ENCODE measurements at places on chromosomes 12 and 14. TPM values are rescaled to one million over a fixed set of nuclear protein-coding genes. Genes with fewer than 3 reads are reported as not detected.

DNA sequence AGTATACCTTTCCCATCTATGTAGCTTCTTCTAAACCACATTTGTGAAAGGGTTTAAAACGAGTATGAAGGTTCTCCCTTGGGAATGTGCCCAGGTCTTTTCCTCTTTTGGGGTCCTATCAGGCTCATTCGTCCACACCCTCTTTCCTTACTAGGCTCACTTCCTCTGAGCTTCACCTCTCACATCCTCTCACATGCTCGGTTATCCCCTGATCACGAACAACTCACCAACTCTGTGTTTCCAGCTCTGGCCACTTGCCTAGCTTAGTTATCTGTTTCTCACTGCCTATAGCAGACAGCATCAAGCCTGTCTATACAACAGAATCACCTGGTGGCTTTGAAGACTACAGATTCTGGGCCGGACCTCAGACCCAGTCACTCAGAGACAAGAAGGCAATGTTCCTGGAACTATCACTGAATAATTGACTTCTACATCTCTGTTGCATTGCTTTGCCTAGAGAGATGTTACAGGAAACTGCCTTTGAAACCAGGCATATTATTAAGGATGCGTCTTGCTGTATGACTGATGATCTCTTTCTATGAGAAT lies 158.2 kb downstream of the FOXN3 start:
- no peak for DNase-seq

- DNase-seq: no peak
Observed at GRCh38 chr14:72816287-72816686, 77.6 kb downstream of the DPF3 start.

DNA sequence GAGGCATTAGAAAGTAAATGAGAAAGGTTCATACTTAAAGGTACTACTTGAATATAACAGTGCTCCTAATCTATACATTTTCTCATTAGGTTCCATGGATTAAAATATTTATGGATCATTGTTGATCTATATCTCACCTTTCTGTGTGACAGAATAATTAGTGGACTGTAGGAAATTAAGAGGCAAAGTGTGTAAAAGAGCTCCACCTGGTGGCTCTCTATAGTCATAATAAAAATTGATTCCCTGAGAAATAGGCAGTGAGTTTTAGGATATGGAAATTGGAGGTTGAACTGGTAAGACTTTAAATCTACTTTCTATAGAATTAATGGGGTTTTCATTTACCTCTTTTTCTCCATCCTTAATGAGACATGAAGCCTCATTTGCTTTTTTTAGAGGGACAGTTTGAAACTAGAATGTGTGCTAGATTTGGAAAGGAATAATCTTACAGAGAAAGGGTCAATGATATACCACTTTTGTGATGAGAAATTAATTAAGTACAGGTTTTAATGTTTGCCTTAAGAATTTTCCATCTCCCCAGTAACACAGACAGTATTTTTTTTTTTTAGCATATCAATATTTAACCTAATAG lies 11.8 kb upstream of the DERA start:
- DNase-seq: peak; percentile 31

DNA sequence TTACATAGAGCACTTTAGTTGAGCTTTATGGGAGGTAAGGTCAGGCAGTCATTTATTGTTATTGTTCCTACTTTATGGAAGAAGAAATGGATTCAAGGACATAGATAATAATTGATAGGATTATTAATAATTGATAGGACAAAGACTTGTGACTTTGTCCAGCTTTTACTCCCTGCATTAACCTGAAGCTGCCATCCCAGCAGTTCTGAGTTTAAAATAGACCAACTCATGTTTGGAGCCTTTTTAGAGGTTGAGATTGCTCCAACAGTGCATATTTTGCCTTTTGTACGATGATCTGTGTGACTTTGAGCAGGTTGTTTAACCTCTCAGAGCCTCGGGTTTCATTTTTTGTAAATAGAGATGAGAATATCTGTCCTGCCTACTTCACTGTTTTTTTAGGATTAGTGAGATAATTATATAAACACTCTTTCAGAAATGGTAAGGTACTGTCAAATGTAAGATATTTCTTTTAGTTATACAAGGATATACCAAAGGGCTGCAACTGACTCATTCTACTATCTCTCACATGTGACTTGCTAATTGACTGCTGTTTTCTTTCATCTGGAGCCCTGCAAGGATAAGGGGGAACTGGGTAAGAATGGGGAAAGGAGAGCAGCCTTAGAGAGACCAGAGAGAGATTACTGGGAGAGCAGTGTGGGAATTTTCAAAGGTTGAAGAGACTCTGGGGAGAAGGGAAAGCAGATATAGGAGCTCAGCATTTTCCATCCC lies 15.3 kb downstream of the WDR20 start:
- DNase-seq: peak; percentile 70

DNA sequence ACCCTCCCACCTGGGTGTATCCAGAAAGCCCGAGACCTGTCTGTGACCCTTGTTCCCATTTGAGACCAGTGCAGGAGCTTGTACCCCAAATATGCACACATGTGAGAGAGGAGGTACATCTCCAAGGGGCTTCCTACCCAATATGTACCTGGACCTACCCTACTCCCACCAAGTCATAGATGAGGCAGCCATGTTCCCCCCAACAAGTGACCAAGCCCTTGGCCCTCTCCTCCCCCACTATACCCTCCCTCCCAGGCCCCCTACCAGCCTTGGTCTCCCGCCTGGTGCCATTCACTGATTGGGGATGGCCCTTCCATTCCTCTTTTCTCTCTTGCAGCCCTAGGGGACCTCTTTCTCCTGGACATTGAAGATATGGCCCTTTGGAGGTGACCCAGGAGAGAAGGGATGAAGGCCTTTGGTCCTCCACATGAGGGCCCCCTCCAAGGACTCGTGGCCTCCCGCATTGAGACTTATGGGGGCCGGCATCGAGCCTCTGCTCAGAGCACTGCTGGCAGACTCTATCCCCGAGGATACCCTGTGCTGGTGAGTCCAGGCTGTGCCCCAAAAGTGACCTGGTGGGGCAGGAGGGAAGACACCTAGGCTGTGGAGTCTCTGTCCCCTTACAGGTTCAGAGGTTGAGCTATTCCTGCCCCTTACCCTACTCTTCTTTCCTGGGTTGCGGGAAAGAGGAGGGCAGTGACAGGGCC lies 1.5 kb downstream of the PLEKHG6 start:
- no peak for DNase-seq

DNA sequence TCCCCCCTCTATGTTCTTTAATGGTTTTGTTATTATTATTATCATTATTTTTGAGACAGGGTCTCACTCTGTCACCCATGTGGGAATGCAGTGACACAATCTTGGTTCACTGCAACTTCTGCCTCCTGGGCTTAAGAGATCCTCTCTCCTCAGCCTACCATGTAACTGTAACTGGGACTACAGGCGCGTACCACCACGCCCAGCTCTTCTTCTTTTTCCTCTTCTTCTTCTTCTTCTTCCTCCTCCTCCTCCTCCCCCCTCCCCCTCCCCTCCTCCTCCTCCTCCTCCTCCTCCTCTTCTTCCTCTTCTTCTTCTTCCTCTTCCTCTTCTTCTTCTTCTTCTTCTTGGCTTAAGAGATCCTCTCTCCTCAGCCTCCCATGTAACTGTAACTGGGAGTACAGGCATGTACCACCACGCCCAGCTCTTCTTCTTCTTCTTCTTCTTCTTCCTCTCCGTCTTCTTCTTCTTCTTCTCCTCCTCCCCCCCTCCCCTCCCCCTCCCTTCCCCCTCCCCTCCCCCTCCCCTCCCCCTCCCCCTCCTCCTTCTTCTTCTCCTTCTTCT lies 5.4 kb upstream of the KRT7 start:
- DNase-seq: no peak

GRCh38 chr14:32256576-32256975 lies 53.5 kb upstream of the RNU6-8 start:
- peak; percentile 37 for DNase-seq

- no peak for DNase-seq
Observed at GRCh38 chr12:130076752-130077151, 85.5 kb upstream of the FZD10 start.

- DNase-seq: no peak
Observed at GRCh38 chr12:119694111-119694510, 26.2 kb downstream of the PRKAB1 start.

GRCh38 chr12:49892732-49893317 lies 10.9 kb downstream of the FAIM2 start:
- DNase-seq: no peak

DNA sequence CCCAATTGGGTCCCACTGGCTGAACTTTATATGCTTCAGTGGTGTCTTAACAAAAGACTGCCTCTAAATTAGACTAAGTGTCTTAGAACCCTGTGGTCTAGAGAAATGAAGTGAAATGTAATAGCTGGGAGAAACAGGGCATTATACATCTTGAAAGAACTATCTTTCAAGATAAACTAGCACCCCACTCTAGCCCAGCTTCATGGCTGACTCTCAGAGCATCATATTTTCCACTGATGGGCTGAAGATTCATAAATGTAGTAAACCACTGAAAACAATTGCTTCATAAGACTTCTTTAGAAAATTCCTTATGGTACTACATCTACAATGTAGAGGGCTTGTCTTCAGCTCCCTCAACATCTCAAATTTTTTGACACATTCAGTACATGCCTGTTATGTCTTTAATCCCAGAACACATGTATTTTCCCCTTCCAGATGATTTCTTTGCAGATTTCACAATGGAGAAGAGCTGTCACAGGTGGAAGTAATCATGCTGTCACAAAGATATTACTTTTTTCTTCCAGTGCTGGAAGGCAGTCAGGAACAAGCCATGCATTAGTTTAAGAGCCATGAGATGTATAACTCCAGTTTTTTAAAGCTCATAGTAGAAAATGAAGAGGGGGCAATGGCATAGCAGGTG lies 48.5 kb downstream of the IFNG-AS1 start:
- no peak for DNase-seq

DNA sequence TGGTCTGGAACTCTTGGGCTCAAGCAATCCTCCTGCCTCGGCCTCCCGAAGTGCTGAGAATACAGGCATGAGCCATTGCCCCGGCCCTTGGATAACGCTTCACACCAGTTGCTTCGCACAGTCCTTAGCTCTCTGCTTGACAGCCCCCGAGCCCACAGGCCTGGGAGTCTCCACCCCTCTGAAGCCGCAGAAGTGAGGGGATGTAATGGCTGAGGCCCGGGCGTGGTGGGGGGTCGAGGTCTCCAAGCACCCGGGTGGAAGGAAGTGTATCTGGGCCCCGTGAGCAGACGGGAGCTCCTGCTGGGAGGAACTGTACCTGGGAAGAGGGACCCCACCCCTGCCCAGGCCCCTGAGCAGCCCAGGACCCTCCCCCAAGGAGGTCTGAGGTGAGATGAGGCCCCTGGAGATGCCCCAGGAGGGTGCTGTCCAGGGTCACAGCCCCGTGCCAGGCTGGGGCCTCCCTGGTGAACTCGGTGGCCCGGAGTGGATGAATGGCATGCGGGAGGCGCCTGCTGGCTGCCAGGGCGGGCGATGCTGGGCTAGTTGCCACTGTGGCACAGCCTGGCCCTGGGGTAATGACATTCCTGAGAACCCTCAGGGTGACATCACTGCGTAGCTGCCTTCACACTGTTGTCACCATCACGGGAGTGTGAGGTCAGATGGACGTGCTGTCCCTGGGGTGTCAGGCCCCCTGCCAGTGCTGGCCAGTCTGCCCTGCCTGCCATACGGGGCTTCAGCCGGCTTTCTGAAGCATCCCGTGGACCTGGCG lies 48.9 kb downstream of the KIF26A start:
- DNase-seq: no peak

GRCh38 chr12:12734054-12734453 lies 16.9 kb downstream of the CDKN1B start:
- DNase-seq: peak; percentile 66

DNA sequence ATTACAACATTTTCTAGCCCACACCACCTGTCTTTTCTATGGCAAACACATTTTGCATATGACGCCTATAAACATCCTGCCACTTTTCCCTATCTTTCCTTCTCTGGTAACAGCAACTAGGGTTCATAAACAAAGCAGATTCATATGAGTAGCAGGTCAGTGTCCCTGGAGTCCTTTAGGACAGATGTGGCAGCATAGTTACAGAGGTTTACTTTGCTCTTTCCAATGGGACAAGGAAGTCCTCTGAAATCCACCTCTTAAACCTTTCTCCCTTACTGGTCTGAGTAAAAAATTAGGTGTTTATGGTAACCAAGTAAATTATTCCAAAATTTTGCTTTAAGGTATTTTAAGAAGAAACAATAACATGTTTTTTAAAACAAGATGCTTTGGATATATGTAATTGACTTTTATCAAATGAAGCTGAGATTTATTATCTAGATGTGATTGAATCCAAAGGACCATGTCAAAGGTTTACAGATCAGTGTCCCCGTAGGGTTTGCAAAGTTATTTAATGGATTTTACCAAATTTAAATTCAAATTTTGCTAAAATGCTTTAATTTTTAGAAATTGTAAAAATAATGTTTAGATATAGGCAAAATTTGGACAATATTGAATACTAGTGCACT lies 79.2 kb upstream of the PAWR start:
- no peak for DNase-seq

DNA sequence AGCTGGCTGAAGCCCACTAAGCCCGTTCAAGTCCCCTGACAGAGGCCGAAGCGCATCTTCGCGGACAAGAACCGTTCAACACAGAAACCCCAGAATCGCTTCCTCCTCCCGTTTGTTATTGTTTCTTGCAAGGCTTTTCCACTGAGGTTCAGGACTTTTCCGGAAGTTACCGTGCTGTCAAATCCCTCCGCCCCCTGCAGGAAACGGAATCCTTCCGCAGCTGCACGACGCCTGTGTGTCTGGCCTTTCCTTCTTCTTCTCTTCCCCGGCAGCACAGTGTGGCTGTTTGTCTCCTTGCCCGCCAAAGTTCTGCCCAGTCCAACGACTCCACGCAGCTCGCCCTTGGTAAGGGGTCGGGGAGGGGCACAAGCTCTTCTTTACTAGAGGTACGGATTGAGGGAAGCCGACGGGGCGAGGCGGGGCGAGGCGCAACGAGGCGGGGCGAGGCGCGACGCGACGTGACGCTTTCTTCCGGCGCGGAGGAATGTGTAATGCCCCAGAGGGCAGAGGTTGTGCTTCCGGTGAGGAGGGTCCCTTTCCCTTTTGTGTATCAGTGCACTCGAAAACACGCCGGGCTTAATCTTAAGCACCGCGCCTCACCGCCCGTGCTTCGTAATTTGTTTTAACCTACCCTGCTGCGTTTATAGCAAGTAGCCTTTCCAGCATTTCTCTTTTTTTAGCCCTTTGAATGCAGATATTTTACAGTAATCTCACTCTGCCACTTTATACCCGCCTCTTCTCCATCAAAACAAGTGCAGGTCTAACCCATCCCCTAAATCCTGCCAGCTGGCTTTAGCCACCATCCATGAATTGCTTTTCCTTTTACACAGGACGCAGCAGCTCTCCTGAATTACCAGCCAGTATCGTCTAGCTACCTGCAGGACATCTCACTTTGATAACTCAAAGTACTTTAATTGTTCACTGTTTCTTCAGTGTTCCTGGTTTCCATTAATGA lies at the start of gene KDM5A:
Gene KDM5A (minus strand): TSS at position 179 of the 955 bp plus-strand sequence. CDS start 229 bp downstream, outside the sequence.
- DNase-seq: peak; percentile 96

- DNase-seq: peak; percentile 14
Observed at GRCh38 chr14:95183532-95184412, 26.4 kb upstream of the DICER1 start.

- DNase-seq: no peak
Observed at GRCh38 chr12:66500841-66501240, 178.0 kb downstream of the GRIP1 start.

Gene SSTR1
- total RNA-seq: 3.0 TPM

Gene NKX2-1
- not detected for total RNA-seq

Gene KIF5A
- total RNA-seq: 0.51 TPM

Gene SLC4A8
- total RNA-seq: 3.3 TPM

Gene SERPINA12
- not detected for total RNA-seq

Gene SRGAP1
- total RNA-seq: 17.5 TPM

Gene MEG3
- total RNA-seq: 95.0 TPM

Gene LRR1
- total RNA-seq: 9.5 TPM

Gene BICDL1
- total RNA-seq: not detected

Gene AQP6
- 0.17 TPM for total RNA-seq

Gene HIF1A
- total RNA-seq: 216 TPM

Gene RILPL1
- 7.8 TPM for total RNA-seq

Gene UBC
- 2,362 TPM for total RNA-seq

Gene DCN
- total RNA-seq: 586 TPM

Gene FBRSL1
- 2.1 TPM for total RNA-seq

Data from fibroblast of lung (primary cell).